ENCODE measurements at places on chromosomes 7 and 10.
A peak's percentile ranks its signal among the peaks of the same experiment; 100 is the strongest.

- DNase-seq, result no peak
These were observed 215.3 kb upstream of the RHOBTB1 start for GRCh38 chr10:61159253-61159652.

DNA sequence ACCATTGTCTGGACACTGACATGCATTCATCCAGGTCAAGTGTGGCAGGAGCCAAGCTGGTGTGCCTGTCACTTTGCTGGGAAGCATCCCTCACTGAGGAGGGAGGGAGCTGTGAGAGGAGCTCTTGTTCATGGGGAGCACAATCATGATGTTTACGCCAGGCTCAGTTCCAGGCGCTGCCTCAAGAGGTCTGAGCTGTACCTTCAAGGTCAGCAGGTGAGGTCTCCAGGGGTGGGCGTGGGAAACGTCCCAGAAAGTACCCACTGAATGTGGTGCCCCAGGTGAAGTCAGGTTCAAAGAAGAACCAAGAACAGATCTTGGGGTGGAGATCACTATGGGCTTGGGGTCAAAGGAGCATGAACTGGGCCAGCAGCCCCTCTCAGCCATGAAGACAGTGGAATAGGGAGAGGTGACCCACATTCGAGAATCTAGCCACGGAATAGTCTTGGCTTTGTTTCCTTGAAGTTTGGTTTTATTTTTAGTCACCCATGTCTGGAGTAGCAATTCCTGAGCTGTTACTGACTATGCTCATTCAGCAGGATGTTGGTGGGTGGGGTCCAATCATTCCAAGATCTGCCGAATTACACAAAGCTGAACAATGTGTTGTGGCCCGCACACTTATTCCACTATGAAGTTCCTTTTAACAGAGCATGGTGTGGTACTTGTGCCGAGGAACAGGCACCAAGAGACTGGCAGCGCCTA is 29.3 kb downstream of the NPS start:
- DNase-seq, result no peak

- no peak for DNase-seq
These were observed 507.6 kb downstream of the GRID1 start for GRCh38 chr10:85858776-85859515.

GRCh38 chr10:128766915-128767314 is 640.7 kb upstream of the MKI67 start:
- DNase-seq, result no peak

DNA sequence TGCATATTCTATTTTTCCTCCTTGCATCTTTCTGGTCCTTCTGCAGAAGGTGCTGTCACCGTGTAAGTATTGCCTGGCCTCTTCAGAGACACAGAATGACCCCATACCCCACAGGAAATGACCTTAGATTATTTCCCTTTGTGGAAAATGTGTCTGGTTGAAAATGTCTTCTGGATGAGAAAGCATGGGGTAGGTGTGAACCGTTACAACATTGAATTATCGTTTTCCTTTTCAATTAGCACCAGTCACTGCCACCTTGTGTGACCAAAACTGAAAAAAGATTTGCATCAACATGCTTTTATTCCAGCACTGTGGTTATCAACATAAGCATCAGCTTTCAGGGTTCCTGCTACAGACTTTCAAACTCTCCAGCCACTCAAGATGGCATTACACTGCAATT is 58.0 kb upstream of the CELF2 start:
- DNase-seq, result no peak

DNA sequence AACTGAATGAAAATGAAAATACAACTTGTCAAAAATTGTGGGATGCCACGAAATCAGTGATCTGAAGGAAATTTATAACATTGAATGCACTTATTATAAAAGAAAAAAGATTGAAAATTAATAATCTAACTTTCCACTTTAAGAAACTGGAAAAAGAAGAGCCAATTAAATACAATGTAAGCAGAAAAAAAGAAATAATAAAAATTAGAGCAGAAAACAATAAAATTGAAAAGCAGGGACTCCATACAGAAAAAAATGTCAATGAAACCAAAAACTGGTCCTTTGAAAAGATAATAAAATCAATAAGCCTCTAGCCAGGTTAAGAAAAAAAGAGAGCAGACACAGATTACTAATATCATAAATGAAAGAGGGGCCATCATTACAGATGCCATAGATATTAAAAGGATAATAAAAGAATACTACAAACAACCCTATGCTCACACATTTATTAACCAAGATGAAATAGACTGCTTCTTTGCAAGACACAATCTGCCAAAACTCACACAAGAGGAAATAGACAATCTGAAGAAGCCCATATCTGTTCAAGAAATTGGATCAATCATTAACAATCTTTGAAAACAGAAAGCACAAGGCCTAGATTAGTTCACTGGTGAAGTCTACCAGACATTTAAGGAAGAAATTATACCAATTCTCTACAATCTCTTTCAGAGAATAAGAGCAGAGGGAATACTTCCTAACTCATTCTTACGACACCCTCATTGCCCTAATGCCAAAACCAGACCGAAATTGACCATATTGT is 233.8 kb upstream of the NEBL start:
- no peak for DNase-seq

DNA sequence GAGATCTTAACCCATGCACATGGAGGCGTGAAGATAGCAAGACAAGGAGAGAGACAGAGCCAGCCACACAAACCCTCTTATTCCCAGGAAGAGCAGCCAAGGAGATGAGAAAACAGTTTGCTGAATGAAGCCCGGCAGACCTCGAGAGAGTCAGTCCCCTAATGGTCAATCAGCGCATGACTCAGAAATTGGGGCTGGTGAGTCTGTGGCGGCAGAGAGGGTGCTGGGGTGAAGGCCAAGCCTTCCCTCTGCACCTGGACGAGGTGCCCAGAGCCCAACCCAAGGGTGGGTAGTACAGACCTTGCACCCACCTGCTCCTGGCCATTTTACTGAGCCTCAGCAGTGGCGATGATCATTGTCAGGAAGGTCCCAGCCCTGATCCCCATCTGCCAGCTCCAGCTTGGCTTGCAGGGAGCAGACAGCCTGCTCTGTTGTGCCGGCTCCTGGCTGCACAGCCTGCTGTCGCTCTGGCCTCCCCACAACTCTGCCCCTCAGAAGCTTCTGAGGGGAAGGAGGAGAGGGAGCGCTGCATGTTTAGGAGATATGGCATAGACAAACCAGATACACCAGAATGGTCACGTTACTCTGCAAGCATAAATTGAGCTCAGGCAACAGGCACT is 256.6 kb downstream of the RPS24 start:
- DNase-seq, result no peak

GRCh38 chr7:81839708-81840369 is 70.0 kb upstream of the HGF start:
- no peak for DNase-seq

- DNase-seq, result no peak
These were observed 498.7 kb downstream of the NXPH1 start for GRCh38 chr7:8931906-8932646.

GRCh38 chr7:131110297-131111080 is 217.2 kb upstream of the MKLN1 start:
- no peak for DNase-seq

DNA sequence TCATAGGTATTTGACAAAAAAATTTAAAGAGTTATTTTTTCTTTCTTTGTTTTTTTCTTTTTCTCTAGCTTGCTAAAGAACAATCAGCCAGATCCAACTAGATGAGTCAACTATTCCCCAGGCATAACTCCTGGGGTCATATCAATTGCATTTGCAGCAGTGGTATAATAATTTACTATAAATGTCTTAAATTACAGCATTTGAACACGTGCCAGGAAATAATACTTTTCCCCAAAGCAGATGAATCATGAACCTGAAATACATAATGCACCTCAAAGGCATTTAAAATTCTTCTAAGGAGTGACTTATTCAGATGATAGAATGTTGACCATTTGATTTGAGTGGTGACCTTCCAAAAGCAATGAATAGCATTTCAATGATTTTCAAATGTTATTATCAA is 190.1 kb downstream of the LRRTM3 start:
- no peak for DNase-seq

DNA sequence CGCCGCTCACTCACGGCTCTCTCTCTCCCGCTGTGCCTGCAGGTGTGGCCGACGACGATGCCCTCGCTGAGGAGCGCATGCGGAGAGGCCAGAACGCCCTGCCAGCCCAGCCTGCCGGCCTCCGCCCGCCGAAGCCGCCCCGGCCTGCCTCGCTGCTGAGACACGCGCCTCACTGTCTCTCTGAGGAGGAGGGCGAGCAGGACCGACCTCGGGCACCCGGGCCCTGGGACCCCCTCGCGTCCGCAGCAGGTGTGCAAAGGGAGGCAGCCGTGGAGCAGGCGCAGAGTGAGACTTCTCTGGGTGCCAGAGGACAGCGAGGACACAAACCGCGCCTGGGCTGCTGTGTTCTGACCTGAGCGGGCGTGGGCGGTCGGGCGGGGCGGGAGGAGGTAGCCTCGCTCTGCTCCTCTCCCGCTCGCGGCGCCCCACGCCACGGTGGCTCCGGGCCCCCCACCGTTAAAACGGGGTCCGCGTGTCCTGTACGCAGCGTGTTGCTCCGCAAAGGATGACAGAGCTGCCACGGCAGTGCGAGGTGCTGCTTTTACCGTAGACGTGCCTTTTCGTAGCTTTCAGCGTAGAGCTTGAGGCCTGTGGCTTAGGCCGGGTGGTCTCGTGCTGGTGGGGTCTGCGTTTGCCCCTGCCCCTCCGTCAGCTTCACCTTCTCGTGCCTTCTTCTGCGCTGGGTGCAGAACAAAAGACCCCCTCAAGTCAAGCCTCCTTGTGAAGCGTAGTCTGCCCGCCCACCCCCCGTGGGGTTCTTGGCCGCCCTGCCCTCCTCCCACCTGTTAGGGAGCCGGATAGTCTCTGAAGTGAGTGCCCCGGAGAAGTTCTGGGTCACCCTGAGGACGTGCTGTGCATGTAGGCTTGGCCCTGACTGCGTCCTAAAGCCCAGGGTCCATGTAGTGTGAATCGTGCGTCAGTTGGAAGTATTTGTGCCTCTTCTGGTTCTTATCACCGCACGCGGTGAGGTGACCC is 73.2 kb downstream of the DNAJB6 start:
- no peak for DNase-seq

DNA sequence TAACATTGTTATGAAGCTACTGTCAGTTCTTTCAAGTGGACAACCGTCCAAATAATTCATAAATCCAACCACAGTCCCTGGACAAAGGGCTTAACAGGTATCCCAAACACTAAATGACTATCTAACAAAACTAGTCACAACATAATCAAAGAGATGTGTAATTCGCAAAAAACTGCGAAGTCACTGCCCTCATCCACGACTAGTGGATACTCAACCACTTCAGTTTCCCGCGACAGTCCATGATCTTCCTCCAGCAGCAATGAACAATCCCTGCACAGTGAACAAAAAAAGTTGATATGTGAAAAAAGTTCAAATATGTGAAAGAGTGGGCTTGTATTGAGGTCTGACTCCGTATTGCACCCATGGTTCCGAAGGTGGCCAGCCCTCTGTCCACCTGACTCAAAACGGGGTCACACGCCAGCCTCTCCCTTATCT is 287 bp downstream of the DCLRE1A start:
- DNase-seq, result no peak

DNA sequence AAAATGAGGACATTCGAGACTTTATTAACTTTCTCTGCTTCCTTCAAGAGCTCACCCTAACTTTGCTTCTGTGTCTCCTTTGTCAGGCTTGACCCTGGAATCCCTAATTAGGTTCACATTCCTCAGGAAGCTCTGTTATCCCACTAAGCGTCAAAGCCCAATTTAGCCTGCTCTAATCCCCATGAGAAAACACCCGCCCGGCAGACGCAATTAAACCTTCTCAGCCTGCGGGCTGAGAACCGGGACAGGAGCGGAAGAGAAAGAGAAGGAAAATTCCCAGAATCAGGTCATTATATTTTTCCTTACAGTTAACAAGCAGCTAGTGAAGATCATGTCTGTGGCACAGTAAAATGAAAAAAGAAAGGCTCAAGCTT is 93.0 kb downstream of the TNS3 start:
- peak; percentile 63 for DNase-seq

DNA sequence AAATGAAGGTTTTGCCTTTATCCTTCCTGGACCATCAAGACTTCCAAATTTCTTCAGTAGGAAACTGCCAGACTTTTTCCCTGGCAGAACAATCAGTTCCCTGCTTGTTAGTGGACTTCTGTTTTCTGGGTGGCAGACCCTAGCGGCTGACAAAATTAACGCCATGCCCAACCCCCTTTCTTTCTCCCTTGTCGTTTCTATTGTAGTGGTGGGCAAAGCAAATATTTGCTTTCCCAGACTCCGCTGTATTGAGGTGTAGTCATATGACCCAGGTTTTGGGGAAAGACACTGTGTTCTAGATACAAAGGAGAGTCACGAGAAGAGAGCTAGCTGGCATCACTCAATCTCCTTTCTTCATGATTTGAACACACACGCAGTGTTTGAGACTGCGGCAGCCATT is 7.7 kb downstream of the PON2 start:
- DNase-seq, result no peak

DNA sequence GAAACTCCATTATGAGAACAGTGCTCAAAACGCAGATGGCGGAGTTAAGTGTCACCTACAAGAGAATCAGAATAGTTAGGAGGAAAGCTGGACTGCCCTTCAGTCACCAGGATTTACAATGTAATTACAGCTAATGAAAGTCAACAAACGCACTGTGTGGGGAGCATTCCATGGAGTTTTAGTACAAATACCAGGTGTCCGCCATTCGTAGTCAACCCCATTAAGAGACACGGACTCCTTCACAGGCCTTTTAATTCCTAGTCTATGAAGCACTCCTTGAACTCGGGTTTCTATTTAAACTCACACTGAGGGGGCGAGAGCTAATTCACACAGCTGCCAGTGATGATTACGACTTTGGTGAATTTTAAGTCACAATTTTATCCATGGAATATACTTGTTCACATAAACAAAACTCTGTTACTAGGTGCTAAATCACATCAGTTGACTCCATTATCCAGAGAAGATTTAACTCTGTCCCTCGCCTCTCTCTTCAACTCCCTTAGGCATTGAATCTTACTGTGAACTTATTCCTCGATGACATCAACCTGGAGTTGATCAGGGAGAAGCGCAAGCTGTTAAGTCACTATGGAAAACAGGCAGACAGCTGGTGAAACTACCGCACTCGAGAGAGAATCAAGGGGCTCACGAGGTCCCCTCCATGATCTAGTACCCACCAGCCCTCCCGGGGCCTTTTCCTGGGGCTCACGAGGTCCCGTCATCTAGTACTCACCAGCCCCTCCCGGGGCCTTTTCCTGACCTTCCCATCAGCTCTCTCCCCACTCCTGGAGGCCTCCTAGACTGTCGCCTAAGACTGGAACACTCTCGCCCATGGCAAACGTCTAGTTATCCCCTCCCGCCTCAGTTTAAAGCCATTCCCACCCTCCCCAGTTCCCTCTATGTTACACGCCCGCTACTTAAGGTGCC is 1.5 kb downstream of the ZFAND2A start:
- DNase-seq, result no peak

GRCh38 chr10:5641501-5641900 is 24.9 kb downstream of the ASB13 start:
- no peak for DNase-seq

DNA sequence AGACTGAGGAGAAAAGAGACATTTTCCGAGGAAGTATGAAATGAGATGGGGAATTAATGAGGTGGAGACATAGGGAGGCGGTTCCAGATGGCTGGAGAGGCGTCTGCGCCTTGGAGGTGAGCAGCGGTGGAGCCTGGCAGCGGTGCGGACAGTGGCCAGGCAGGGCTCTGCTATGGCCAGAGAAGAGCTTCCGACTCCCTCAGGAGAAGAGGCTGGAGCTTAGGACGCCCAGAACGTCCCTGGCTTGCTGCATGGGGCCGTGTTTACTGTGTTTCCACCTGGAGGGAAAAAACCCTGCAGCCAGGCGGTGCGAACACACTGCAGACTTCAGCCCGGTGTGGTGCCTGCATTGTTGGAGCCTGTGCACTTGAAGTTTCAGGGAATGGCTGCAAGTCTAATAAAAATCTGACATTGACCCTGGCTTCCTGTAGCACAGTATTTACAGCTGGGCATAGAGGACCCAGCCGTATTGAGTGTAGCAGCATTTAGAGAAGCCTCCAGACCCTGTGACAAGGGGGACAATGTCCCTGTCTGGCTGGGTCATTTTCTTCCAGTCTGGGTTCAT is 447.1 kb upstream of the MKI67 start:
- DNase-seq, result no peak

Data from tongue (tissue), 3 donors.